ENCODE measurements at places on chromosomes 13 and 19.

DNA sequence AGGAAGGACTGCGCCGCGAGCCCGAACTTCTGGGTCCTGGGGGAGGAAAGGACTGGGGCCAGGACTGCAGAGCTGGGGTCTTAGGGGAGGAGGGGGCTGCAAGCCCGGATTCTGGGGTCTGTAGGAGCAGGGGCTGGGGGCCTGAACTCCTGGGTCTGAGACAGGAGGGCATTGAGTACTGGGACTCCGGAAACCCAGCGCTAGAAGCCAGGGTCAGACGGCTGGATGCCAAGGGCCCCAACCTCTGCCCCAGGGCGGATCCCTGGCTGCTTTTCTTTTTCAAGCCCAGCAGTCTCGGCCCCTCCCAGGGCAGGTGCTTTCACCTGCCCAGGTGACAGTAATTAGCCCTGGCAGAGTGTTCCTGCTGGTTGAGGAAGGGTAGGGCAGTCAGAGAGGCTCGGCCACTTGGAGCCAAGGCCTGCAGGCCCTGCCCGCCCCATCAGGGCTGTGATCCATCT is 2.3 kb downstream of the MYH14 start:
- no peak for DNase-seq

DNA sequence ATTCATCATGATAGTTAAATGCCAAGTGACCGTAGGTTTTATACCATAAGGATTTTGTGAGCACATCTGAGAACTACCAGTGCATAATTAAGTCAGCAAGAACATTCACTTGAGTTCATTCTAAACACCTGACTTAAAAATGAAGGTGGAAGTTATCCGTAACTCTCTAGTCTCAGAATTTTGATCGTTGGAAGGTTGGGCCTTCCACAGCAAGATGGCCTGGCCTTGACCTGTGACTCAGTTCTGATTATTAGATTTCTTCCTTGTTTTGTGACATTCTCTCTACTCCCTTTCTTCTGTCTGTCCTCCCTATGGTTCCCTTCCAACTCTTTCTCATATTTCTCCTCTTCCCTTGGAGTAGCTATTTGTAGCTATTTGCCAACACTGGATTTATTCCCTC is 20.0 kb upstream of the WDFY2 start:
- DNase-seq = peak; percentile 7

- DNase-seq = no peak
These were observed 44.7 kb downstream of the ARHGEF18 start for GRCh38 chr19:7393459-7393858.

GRCh38 chr13:25097426-25097825 is 1.5 kb downstream of the PABPC3 start:
- no peak for DNase-seq

GRCh38 chr19:40084948-40085347 is 5.8 kb downstream of the ZNF780A start:
- DNase-seq = no peak

DNA sequence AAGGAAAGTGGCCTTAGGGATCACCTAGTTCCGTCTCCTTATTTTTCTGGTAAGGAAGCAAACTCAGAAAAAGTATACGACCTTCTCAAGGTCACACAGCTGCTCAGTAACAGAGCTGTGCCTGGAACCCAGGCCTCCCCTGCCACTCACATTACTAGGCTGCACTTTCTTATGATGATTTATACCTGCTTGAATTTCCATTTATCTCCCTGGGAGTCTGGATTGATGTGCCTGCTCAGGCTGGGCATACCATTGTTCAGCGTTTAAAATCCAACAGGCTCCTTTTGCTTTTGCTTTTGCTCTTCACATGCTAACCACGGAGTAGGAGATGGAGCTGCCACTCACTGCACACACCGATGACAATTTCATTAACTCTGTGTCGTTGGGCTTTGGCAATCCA is 241.0 kb downstream of the OLFM4 start:
- no peak for DNase-seq

- peak; percentile 40 for DNase-seq
These were observed 31.7 kb downstream of the DNAJC15 start for GRCh38 chr13:43054803-43055802.

- no peak for DNase-seq
These were observed 2.4 kb downstream of the RAB3D start for GRCh38 chr19:11337080-11337479.

DNA sequence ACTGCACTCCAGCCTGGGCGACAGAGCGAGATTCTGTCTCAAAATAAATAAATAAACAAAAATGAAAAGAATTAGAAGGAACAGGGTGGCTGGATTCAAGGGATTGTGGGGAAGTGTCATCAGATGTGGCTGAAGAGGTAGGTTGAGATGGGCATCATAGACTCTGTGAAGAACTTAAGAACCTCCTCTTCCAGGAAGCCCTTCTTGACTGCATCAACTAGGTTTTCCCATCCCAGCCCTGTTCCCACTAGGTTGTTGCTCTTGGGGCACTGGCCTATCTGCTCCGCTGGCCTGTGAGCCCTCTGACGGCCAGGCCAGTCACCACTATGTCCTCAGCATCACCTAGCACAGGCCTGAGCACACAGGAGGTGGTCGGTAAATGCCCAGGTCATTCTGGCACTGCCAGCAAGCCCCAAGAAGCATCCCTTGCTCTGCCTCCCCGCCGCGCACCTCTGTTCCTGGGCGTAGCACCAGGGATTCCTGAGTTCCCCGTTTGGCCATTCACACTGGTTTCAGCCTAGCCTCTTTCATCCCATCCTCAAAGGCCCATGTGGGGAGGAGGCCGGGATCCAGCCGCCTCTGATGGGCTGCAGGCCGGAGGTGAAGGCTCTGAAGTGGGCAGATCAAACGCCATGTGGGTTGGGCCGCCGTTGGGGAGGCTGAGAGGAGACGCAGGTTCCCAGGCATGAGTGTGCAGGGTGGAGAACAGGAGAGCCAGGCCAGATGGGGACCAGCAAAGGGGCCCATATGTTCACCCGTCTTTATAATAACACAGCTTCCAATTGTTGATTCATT is 27.6 kb upstream of the SLC1A5 start:
- DNase-seq = no peak

DNA sequence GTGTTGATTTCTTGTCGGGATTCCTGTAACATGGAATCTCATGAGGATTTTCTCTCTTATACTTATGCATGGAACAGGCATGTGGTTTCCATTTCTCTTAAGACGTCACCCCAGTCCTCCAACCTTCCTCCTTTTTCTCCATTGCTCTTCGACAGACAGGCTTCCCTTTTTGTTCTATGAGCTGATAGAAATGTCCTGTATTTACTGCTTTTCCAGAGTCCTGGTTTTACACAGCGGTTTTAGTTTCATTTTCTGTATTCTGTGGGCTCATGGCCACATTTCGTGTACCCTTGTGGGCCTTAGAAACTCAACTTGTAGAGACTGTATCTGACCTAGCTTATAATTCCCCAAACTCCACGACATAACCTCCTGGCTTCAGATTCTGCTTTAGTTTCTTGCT is 113.1 kb downstream of the PAN3 start:
- no peak for DNase-seq

GRCh38 chr19:4060621-4061177 is 6.0 kb downstream of the ZBTB7A start:
- no peak for DNase-seq

DNA sequence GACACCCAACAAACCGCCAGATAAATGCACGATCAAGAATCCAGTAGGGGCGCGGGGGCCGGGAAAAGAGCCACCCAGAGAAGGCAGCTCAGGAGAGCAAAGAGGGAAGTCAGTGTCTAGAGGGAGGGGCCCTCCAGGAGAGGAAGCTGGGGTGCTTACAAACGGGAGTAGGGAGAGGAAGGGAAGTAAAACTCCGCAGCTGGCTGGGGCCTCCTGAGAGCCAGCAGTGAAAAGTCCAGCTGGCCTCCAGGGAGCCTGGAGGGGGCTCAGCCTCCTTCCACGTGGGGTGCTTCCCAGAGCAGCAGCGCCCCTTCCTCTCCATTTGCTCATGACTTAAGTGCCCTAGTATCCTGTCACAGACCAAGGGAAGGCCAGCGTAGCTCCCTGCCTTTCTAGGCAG is 51.8 kb downstream of the TMED1 start:
- DNase-seq = no peak

DNA sequence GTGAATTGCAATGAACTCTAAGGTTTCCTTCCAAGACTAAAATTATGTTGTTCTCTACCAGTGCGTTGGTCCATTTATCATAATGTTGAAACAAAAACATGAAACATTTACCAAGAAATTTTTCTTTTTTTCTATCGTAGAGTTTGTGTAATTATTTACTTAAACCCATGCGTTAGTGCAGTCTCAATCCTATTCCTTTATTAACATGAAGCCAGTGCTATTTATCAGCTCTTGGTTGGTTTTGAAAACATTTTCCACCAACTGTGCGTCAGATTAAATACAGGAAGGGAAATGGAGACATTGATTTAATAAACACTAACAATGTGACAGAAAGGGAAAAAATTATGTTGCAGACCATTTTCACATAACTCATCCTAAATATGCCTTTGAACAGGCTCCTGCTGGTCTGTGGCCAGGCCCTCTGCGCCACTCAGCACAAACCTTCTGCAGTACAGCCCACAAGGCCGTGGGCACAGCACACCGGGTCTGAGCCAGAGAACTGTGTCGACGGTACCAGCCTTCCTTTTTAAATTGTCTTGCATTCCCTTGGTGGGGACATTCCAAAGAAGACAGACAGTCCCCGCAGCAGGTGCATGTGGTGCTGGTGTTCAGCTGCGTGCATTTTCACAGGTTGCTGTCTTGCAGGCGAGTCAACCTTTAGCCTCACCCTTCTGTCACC is 135.8 kb downstream of the SHISA2 start:
- DNase-seq = no peak

DNA sequence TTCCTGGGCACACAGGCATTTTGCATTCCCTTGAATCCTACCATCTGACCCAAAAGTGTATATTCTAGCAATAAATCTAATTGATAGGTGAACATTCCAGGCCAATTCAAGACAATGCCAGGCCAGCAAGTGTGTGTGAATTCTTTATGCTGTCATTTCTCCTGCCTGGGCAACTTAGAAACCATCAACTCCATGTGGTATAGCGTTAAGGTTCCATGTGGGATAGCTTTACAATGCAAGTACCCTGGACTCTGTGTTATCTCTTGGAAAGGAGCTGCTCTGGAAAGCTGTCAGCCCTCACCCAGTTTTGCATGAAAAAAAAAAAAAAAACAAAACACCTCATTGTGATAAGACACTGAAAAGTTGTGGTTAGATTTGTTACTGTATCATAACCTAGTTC is 15.6 kb upstream of the FLT1 start:
- DNase-seq = no peak

DNA sequence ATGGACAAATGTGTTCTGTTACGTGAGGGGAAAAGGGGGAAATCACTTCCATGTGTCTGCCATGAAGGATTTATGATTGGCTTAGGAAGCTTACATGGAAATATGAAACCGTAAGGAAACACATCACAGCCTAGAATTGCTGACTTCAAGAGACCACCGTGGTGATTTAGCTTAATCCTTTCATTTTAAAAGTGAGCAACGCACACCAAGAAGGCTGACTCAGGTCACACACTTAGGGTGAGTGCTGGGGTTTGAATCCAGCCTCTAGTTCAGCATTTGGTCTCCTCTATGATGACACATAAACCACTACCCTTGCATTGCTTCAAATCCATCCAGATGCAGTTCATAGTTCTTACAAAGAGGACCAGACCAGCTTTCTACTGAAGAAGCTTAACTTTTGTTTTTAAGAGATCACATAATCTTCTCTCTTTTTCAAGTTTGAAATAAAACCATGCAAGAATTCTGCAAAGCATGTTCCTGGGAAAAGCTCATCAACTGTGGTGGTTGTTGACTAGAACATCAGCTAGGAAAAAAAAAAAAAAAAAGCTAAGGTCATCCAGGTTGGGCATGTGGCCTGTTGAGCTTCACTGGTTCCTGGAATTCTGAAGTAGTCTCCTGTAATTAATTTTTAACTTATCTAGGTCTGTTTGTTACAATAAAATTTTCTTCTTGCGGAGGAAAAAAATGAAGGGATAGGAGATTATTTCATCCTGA is 60.2 kb upstream of the KL start:
- DNase-seq = no peak

- DNase-seq = no peak
These were observed 3.1 kb upstream of the TSHZ3 start for GRCh38 chr19:31352296-31352781.

- DNase-seq = peak; percentile 87
These were observed 1.2 kb downstream of the TBC1D4 start for GRCh38 chr13:75480671-75481175.

DNA sequence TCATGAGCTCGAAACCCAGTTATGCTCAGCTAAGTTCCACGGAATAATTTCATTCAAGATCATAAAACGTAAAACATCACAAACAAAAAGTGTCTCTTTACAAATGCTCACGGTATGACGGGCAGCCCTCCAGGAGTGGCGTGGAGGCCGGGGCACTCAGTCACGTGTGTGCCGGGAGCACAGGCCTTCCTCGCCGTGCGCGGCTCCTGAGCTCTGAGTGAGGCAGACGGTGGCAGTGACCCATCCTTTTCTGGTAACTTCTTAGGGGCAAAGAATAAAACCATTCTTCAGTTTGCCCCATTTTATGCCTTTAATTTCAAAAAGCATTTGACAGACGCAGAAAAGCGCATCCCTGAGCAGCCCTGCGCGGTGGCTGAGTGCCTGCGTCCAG is 72.8 kb downstream of the ATP11A start:
- DNase-seq = no peak

DNA sequence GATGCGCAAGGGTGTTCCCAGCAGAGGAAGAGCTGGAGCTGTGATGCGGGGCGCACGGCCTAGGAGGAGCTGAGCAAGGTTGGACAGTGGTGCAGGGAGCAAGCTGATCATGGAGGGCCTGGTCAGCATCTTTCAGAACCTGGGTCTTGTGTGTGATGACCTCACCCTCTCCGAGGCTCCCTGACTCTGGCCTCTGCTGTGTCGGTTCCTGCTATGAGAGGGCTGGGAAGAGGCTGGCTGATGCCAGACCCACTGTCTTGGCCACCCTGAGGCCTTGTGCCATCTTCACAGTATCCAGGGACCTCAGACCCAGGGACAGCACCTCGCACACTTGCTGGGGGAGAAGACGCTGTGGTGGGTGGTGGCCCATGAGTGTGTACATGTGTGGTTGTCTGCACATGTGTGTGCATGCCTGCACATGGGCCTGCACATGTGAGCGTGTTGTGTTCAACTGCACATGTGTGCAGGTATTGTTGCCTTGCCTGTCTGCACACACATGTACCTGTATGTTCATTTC is 16.5 kb upstream of the C13orf46 start:
- no peak for DNase-seq

- no peak for DNase-seq
These were observed 228.7 kb downstream of the KCNRG start for GRCh38 chr13:50243931-50244330.

- DNase-seq = no peak
These were observed 676.7 kb downstream of the PCDH9 start for GRCh38 chr13:66553391-66553790.

DNA sequence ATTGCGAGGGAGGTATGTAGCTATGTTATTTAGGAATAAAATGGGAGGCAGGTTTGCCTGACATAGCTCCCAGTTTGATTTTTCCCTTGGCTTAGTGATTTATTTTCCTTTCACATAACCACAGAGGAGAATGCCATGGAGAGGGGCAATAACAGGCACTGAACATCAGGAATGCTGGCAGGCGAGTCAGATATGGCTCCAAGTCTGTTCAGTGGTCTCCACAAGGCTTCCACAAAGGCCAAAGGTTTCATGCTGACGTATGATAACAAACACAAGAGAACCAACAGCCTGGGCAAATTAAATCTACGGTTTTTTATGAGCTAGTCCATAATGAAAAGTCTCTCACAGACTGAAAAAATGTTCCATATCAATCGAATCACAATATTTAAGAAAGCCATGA is 66.7 kb downstream of the SUCLA2 start:
- no peak for DNase-seq

Measured in PC-3 (cell line).